ENCODE measurements at places on chromosomes 3 and 15. TPM values are rescaled to one million over a fixed set of nuclear protein-coding genes. Genes with fewer than 3 reads are reported as not detected.

Gene GASK1A
- total RNA-seq = 1.5 TPM

Gene ISG20
- 75.1 TPM for total RNA-seq

Gene C2CD4A
- 0.66 TPM for total RNA-seq

Gene ZKSCAN7
- total RNA-seq = 8.0 TPM

Gene SPATA12
- 0.05 TPM for total RNA-seq

Gene PCNP
- total RNA-seq = 52.2 TPM

Gene SETD2
- total RNA-seq = 33.7 TPM

Gene ALDH1A2
- 17.8 TPM for total RNA-seq

Gene PIERCE2
- total RNA-seq = 1.9 TPM

DNA sequence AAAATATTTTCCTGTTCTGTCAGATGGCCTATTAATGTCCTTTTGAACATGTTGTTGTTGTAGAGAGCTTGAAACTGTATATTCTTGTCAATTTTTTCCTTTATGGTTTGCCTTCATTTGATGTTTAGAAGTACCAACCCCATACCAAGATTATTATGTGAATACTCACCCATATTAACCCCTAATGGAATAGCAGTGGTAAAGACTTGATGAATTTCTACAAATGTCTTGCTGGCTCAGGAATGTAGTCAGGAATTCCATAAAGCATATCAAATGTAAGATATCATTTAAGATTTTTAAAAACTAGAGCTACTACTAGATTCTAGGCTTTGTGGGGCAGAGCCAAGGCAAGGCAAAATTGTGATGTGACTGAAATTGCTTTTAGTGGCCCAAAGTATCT, 30.0 kb downstream of the MYO5A start:
- no peaks in the 10 kb centered on the region for H3K27me3 ChIP-seq
- no peak overlapping the region for H3K4me3 ChIP-seq
- H3K36me3 ChIP-seq = no peaks in the 10 kb centered on the region
- DNase-seq = no peak
- H3K4me1 ChIP-seq = no peaks in the 10 kb centered on the region

GRCh38 chr15:80834402-80834801, 55.2 kb downstream of the CEMIP start:
- no peak overlapping the region for H3K4me3 ChIP-seq
- no peaks in the 10 kb centered on the region for H3K27me3 ChIP-seq
- no peak for DNase-seq
- H3K27ac ChIP-seq = no peak overlapping the region

- H3K4me3 ChIP-seq = no peak overlapping the region
- no peaks in the 10 kb centered on the region for H3K4me1 ChIP-seq
- H3K27me3 ChIP-seq = no peaks in the 10 kb centered on the region
- no peak for DNase-seq
- H3K27ac ChIP-seq = no peak overlapping the region
- H3K36me3 ChIP-seq = no peaks in the 10 kb centered on the region
Observed at GRCh38 chr3:61381745-61382392, 130.6 kb upstream of the FHIT start.

DNA sequence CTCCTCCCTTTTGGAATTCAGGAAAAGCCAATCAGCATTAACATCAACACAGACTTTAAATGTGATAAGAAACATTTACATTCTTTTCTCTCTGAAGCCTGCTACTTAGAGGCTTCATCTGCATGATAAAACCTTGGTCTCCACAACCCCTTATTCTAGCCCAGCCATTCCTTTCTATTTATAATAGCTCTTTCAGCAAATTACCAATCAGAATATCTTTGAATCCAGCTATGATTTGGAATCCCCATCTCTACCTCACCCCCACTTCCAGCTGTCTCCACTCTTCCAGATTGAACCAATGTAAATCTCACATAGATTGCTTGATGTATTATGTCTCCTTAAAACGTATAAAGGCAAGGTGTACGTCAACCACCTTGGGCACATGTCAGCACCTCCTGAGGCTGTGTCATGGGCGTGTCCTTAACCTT, 139.7 kb downstream of the TUSC7 start:
- no peaks in the 10 kb centered on the region for H3K27me3 ChIP-seq
- DNase-seq = no peak
- H3K36me3 ChIP-seq = no peaks in the 10 kb centered on the region
- H3K4me3 ChIP-seq = no peak overlapping the region
- no peak overlapping the region for H3K27ac ChIP-seq

DNA sequence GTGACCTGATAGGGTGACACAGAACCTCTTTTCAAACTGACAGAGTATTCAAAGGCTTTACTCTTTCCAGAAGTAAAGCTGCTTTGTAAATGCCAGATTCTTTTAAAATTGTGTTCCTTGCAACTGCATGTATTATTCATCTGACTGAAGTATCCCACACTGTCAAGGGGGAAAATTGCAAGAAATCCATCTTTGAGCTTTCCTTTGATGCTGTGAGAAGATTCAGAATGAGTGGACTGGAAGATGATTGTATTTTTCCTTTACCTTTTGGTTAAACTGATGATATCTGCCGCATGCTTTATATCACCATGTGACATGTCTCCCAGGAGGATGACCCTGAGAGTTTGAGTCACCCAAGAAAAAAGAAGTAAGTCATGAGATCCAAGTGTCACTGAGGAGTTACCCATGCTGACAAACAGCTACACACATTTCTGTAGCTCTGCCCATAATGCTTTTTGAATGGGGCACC, 250.8 kb upstream of the CBLB start:
- no peaks in the 10 kb centered on the region for H3K4me1 ChIP-seq
- H3K4me3 ChIP-seq = no peak overlapping the region
- H3K27ac ChIP-seq = no peak overlapping the region

GRCh38 chr3:50815844-50816243, 141.1 kb downstream of the DOCK3 start:
- no peak overlapping the region for H3K4me3 ChIP-seq
- no peaks in the 10 kb centered on the region for H3K36me3 ChIP-seq

DNA sequence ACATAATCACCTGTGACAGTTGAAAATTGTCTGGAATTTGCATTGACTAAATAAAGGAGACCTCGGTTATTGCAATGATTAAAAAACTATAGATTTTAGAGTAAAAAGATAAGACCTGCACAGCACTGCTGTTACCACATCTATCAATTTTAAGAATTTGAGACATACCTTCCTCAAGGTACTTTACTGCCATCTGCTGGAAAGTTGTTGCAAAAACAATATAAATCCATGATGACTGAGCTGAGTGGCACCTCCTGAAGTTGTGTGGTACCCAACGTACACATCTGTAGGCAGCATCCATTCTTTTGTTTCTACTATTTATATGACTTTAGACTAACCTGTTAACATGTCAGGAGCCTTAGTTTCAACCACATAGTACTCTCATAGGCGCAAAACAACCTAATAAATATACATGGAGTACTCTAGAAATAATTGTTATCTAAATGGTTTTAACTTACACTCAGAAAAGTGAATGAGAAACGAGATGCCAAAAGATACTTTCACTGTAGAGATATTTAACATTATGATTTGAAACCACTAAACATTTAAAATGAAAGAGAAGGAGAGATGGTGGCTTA, 106.7 kb downstream of the GHSR start:
- H3K27me3 ChIP-seq = no peaks in the 10 kb centered on the region
- H3K4me1 ChIP-seq = no peaks in the 10 kb centered on the region
- DNase-seq = peak; percentile 53
- H3K27ac ChIP-seq = no peak overlapping the region
- no peaks in the 10 kb centered on the region for H3K36me3 ChIP-seq
- H3K4me3 ChIP-seq = no peak overlapping the region

GRCh38 chr3:50318615-50319014, 3.9 kb downstream of the HYAL2 start:
- H3K27ac ChIP-seq = no peak overlapping the region
- no peak for DNase-seq
- peaks cover 8% of the 10 kb centered on the region for H3K4me1 ChIP-seq
- no peaks in the 10 kb centered on the region for H3K36me3 ChIP-seq
- no peak overlapping the region for H3K4me3 ChIP-seq

DNA sequence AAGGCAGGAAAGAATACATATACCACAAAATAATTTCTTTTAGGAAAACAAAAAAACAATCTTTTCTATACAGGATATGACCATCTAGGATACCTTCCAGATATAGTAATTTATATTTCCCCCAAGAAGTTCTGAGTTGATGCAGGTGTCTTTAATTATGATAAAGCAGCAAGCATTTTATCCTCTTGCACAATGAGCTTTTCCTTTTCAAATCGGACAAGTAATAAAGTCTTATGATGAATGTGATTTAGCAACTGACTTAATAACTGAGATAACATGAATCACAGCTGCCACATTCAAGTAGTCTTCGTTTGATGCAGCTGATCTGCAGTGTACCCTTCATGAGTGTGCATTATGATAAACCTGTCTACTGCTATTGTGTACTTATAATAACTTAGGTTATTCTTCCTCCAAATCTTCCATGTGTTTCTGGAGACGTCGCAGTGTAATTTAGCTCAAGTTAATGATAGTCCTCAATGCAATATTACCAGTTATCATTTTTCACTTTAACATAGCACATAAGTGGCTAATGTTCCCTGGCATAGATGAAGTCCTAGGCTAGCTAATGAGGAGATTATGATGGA, 260.3 kb upstream of the MRPL3 start:
- no peaks in the 10 kb centered on the region for H3K27me3 ChIP-seq
- no peaks in the 10 kb centered on the region for H3K4me1 ChIP-seq
- no peak for DNase-seq
- H3K27ac ChIP-seq = no peak overlapping the region
- H3K36me3 ChIP-seq = no peaks in the 10 kb centered on the region

DNA sequence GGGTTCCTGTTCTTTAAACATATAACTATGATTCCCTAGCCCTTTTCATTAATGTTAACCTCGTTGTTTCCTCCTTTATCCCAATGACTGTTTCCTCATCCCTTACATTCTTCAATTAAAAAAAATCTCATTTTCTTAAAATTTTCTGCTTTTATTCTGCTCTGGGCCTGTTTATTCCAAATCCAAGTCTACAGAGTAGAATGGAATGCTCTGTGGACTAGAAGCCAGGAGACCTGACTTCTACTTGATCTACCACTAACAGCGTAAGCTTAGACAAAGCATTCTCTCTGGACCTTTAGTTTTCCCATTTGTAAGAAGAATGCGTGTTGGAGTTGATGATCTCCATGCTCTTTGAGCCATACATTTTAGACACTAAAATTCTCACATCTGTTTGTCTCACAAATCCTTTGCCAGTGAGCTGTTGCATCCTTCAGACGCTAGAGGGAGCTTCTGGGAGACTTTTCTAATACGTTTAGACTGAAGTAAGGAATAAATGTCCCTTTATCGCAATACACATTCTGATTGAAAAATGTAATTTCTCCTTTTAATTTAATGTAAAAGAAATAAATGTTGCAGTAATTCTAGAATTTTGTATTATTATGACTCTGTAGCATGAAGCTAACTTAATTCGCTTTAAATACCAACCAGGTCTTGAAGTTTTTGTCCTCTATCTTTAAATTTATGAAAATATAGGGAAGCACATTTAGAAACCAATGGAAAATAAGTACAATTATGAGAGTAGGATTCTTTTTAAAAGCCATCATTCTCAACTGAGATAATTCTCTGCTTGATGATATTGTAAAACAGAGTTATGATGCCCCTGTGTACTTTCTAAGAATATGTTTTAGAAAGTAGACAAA, 21.7 kb upstream of the GMNC start:
- H3K27me3 ChIP-seq = no peaks in the 10 kb centered on the region
- no peak overlapping the region for H3K4me3 ChIP-seq
- peak; percentile 65 for DNase-seq
- H3K36me3 ChIP-seq = no peaks in the 10 kb centered on the region

GRCh38 chr3:130779486-130779885, 32.9 kb upstream of the PIK3R4 start:
- no peak for DNase-seq
- no peaks in the 10 kb centered on the region for H3K4me1 ChIP-seq
- H3K4me3 ChIP-seq = no peak overlapping the region
- no peak overlapping the region for H3K27ac ChIP-seq
- no peaks in the 10 kb centered on the region for H3K36me3 ChIP-seq

DNA sequence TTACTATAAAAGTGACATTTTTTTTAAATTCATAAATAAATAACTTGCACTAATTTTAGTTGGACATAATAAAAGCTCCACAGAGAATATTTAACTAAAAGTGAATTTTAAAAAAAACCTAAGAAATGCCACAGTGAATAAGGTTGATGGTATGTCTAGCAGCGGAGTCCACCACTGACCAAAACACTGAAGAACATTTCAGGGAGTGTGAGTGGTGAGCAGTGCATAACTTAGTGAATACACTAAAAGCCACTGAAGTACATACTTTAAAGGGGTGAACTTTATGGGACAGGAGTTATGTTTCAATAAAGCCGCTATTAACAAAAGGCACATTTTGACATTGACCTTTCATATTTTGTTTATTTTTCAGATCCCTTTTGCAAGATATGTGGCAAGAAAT, 32.3 kb downstream of the SRP14 start:
- H3K27ac ChIP-seq = no peak overlapping the region
- DNase-seq = no peak
- no peaks in the 10 kb centered on the region for H3K4me1 ChIP-seq
- H3K36me3 ChIP-seq = peaks cover 26% of the 10 kb centered on the region
- H3K4me3 ChIP-seq = no peak overlapping the region

DNA sequence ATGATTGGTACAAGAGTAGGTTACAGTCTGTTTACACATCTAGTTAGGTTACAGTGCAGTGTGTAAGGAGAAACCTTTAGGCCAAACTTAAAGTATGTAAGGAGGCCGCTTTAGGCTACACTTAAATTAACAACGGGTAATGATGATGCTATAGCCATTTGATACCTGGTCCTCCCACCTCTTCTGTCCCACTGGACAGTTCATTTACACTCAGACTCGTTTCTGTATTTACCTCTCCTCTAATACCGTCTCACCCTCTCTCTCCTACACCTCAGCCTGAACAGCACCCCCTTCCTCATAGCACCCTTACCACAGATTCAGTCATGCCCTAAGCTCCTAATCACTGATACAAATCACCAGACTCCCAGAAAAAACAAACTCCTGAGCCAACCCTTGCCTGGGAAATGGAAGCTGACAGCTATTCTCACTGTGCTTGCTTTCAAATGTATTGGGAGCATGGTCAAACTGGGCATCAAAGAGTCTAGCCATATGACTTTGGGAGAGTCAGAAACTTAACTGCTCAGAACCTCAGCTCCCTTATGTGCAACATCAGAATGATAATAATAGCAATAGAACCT, 241.3 kb upstream of the SETMAR start:
- H3K4me1 ChIP-seq = no peaks in the 10 kb centered on the region
- no peak for DNase-seq
- H3K27ac ChIP-seq = no peak overlapping the region

DNA sequence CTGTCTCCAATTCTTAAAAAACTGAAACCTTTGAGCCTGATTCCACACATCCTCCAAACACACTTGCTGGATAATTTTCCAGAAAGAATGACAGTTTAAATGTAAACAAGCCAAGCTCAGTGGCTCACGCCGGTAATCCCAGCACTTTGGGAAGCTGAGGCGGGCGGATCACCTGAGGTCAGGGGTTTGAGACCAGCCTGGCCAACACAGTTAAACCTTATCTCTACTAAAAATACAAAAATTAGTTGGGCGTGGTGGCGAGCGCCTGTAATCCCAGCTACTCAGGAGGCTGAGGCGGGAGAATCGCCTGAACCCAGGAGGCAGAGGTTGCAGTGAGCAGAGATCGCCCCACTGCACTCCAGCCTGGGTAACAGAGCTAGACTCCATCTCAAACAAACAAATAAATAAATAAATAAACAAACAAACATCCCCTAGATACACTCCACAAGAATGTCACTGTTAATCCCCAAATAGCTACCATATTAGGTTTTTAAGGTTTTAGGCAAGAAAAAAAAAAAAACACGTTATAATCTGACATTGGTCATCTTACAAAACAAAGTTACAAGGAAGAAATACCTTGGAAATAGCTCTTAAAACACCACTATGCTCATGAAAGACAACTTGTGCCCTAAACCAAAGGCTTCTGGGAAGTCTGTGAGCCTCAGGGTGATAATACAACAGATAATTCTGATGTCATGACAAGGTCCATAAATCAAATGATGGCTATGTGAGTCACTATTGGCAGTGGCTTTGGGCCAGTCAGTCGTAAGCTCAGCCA, 13.2 kb downstream of the TNIK start:
- H3K27ac ChIP-seq = no peak overlapping the region
- H3K4me3 ChIP-seq = no peak overlapping the region
- H3K36me3 ChIP-seq = no peaks in the 10 kb centered on the region

All from thymus (tissue), 14 donors.